ENCODE measurements at places on chromosomes 7 and 10.

GRCh38 chr10:86163522-86164173, 202.9 kb downstream of the GRID1 start:
- DNase-seq, result no peak

- DNase-seq, result no peak
Observed at GRCh38 chr10:106506526-106507283, 657.8 kb downstream of the SORCS1 start.

DNA sequence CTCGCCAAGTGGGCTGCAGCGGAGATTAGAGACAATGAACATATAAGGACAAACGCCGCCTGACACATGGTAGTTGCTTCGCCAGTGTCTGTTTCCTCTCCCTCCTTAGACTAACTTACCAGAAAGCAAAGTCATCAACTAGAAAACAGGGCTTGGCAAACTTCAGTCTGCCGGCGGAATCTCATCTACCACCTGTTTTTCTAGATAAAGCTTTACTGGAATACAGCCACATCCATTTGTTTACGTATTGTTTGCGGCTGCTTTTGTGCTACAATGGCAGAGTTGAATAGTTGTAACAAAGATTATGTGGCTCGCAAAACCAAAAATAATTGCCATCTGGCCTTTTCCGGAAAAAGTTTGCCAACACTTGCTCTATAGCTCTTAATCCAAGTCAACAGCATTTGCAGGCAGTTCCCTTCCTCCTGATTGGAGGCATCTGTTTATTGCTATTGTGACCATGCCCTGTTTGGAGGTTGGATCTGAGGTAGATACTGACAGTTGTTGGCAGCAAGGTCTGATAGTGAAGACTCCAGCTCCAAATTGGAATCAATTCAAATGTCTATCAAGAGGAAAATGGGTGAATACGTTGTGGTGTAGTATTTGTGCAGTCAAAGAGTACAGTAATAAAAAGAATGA, 260.6 kb downstream of the POU6F2 start:
- DNase-seq, result no peak

- peak; percentile 56 for DNase-seq
Observed at GRCh38 chr7:8185926-8186683, 75.9 kb downstream of the ICA1 start.

- DNase-seq, result no peak
Observed at GRCh38 chr7:23275912-23276311, 23.2 kb upstream of the MALSU1 start.

DNA sequence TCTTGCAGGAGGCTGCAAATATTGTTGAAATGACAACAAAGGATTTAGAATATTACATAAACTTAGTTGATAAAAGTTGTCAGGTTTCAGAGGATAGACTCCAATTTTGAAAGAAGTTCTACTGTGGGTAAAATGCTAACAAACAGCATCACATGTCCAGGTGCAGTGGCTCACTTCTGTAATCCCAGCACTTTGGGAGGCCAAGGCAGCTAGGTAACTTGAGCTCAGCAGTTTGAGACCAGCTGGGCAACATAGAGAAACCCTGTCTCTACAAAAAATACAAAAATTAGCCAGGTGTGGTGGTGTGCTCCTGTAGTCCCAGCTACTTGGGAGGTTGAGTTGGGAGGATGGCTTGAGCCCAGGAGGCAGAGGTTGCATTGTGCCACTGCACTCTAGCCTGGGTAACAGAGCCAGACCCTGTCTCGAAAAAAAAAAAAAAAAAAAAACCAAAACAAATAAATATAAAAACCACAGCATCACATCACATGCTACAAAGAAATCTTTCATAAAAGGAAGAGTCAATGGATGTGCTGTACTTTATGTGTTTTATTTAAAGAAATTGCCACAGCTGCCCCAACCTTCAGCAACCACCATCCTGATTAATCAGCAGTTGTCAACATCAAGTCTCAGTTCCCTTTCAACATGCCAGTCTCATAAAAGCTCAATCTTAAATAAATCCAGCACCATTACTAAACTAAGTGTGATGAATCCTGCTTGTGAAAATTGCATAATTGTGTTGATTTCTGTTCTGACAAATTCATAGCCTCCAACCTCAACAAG, 83.2 kb upstream of the MBL2 start:
- DNase-seq, result no peak

DNA sequence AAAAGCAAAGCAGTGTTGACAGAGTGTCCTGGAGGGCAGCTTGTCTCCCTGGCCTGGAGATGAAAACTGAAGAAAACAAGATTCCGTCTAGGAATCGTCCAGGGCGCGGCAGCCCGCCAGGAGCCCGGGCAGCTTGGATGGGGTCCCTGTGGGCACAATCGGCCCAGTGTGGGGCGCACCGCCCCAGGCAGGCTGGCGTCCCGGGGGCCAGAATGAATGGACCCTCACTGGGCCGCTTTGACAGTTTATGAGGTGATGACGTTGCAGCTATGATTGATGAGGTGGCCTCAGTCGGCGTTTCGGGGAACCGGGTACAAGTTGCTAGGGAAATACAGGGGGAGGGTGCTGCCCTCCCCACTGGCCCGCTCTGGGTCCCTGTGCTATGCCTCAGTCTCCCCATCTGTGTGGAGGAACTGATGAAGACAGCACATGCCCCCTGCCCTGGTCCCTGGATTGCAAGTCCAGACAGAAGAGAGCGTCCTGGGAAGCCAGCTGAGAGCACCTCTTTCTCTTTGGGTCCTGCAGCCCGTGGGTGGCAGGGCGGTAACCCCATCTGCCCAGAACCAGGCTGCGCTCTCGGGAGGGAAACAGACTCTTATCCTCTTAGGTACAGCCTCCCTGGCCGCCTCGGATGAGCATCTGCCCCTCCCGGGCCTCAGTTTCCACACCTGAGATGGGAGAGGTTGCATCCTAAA, 131.3 kb downstream of the LHPP start:
- no peak for DNase-seq

DNA sequence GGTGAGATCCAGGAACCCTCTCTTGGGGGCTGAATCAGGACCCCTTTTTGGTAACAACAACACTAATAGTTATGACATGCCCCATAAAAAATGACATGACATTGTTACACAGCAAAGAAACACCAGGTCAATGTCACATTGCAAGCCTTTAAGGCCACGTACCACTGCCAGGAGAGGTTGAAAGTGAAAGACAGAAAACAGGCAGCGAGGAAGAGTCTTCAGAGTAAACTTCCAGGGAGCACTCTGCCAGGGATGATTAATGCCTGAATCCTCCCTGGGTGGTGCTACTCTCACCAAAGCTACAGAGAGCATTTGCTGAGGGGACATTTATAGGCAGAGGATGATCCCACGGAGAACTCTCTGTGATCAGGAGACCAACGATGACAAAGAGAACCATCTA, 551.6 kb downstream of the CALN1 start:
- DNase-seq, result no peak

DNA sequence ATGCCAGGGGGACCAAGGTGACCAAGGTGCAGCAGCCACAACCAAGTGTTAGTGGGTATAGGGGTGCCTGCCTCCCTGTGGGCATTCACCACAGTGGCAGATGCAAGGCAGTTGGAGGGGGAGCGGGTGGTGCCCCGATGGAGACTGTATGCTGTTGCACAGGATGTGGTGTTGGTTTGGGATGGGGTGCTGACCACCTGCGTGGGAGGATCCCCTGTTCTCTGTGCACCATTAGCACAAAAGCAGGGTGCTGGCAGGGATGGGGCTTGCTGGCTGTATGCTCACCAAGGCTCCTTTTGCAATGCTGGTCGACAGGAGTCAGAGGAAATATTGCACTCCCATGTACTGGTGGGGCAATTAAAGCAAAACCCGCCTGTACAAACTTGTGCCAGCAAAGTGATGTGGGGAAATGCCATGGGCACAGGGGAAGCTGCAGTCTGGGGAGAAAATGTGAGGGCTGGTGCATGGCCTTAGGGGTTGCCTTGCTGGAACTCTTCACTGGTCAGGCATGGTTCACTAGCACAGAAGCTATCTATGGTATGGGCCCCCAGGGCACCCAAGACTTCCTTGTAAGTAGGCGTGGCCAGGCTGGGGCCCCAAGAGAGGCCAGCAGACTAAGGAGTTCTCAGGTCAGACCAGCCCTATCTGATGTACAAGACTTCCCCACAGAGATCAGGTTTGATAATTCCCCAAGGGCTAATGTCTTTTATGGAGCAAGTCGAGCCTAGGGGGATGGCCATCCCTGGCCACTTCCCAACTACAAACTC, 51.9 kb upstream of the GNAT3 start:
- no peak for DNase-seq

DNA sequence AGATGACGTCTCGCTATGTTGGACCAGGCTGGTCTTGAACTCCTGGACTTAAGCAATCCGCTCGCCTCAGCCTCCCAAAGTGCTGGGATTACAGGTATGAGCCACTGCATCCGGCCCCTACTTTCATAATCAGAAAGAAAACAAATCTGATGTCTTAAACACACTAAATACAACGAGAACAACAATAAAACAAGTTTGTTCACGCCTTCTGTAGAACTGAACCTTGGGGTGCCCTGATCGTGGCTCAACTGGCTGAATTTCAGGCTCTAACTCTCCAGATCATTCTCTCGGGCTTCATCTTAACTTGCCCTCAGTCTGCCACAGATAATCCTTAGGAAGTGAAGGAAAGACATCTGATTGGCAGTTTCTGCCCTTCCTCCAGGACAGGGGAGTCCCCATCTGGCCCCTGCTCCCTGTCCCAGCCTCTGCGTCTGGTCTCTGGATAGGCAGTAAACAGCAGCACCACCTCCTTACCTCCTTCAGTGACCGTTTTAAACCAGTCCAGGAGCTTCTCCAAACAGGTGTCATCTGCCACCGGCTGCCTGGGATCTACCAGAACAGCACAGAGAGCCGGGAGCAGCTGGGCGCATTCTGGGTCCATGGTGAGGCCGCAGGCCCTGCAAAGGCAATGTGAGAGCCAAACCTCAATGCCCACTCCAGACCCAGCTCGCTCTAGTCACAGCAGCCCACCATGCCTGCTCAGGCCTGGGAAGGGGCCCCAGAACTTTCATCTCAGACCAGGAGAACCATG, 1.3 kb downstream of the BRAT1 start:
- DNase-seq, result no peak

DNA sequence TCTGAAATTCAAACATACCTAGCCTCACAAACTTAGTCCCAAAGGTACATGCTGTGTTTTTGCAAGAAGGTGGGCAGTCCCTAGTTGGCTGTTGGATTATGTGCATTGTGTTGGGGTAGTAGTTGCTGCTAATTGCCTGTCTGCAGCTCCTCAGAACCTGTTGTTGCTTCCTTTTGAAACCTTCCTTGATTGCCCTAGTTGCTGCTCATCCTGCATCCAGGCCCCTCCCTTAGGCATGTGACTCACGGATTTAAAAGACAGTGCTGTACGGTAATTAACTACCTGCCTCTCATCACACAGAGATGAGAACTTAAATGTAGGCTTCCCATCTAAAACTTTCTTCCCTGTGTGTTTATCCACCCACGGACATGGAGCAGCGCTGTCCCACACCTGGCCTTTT, 67.7 kb downstream of the BMPR1A start:
- DNase-seq, result no peak

GRCh38 chr10:124962421-124962820, 20.5 kb downstream of the ZRANB1 start:
- DNase-seq, result no peak

GRCh38 chr7:69723663-69724062, 125.4 kb downstream of the AUTS2 start:
- DNase-seq, result no peak

- DNase-seq, result no peak
Observed at GRCh38 chr7:80677629-80678028, 39.2 kb downstream of the CD36 start.

GRCh38 chr10:63173468-63174232, 40.5 kb downstream of the NRBF2 start:
- peak; percentile 47 for DNase-seq

DNA sequence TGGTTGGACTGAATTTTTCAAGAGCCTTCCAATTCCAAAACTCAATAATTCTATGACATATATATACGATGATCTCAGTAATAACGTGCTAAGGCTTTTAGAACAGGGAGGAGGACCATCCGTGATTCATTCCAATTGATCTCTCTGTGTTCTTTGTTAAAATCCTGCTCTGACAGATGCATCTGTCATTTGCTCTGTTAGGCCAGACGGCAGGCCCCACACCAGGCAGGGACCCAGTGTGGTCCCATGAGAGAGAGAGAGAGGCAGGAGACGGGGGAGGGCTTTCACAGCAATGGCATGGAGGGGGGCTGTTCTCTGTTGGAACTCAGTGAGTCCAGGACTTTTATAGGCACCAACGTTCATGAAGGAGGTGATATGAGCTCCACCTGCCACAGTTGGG, 160.0 kb upstream of the INSYN2A start:
- no peak for DNase-seq

GRCh38 chr10:8034466-8035005, 20.0 kb upstream of the GATA3 start:
- DNase-seq, result no peak

DNA sequence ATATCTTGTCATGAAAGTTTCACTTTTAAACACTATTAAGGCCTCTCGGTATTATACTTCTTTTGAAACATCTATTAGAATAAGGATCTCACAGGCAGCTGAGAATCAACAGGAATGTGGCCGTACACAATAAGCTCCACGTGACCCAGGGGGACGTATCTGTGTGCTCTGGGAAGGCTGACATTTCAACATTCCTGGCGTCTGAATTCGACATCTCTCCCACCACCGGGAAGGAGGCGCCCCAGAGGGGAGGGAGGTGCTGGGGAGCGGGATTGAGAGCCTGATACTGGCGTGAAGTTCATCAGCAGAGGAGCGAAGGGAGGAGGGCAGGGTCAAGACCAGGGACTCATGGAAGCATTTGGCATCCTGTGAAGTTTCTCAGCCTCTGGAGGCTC, 401.3 kb downstream of the DNAJB6 start:
- no peak for DNase-seq

DNA sequence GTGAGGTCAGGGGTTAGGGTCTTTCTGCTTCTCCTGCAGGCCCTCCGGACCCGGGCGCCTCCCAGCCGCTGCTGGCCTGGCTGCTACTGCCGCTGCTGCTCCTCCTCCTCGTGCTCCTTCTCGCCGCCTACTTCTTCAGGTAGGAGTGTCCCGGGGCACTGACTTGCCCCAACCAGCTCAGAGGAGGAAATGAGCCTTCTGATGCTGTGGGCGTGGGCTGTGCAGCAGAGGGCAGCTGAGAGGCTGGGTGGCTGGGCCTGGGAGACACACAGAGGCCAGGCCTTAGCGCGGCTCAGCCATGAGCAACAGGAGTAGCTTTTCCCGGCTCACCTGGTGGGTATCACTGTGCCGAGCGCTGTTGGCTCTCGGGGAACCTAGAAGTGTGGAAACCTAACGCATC, 78.9 kb downstream of the MKI67 start:
- DNase-seq, result peak; percentile 94

- DNase-seq, result peak; percentile 95
Observed at GRCh38 chr7:36723951-36724664, at the start of gene AOAH. Gene AOAH (minus strand): TSS chr7:36724494. CDS start chr7:36724148, 346 bp downstream.

GRCh38 chr10:125455431-125455830, 227.5 kb downstream of the TEX36 start:
- no peak for DNase-seq

GRCh38 chr10:6561552-6561951, 18.5 kb downstream of the PRKCQ start:
- DNase-seq, result no peak

DNA sequence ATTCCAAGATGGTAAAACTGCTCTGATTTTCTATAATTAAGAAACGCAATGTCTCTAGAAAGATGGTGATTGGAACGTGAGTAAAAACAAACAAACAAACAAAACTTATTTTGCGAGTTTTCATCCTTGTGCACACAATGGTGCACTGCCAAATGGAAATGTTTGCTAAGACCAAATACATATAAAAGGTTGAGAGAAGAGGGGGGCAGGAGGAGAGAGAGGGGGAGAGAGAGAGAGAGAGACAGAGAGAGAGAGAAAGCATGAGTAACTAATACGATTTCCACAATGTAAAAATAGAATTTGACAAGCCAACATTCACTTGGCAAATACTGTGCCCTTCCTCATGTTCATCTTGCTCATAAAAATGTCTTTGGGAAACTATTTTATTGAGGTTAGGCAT, 375.4 kb downstream of the CNTNAP2 start:
- no peak for DNase-seq

Data from inflammatory macrophage (primary cell).